ENCODE measurements at places on chromosomes 5 and 9.

GRCh38 chr5:144313147-144313726 is 142.6 kb downstream of the KCTD16 start:
- H3K27ac ChIP-seq = no peak overlapping the region
- H3K4me3 ChIP-seq = no peak overlapping the region
- H3K36me3 ChIP-seq = no peaks in the 10 kb centered on the region

DNA sequence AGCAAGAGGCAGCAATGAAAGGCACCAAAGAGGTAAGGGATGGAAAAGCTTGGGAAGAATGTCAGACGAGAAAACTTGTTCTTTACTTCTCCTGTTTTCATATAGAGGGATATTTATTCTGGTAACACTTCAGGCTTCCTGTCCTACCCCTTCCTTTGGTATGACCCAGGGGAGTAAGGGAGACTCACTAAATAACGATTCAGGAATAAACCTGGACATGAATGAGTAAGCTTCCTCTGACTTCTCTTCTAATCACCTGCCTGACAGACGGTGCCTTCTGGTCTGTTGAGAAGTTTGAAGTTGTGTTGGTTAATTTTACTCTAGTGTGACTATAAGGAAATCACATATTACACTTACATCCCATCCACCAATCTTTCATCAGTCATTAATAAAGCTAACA is 461.2 kb downstream of the CDH12 start:
- no peak overlapping the region for H3K4me3 ChIP-seq
- no peak overlapping the region for H3K27ac ChIP-seq
- no peaks in the 10 kb centered on the region for H3K4me1 ChIP-seq

- DNase-seq = no peak
- no peaks in the 10 kb centered on the region for H3K36me3 ChIP-seq
- H3K4me1 ChIP-seq = no peaks in the 10 kb centered on the region
Observed at GRCh38 chr5:28864006-28864405, 1825.6 kb upstream of the CDH9 start.

DNA sequence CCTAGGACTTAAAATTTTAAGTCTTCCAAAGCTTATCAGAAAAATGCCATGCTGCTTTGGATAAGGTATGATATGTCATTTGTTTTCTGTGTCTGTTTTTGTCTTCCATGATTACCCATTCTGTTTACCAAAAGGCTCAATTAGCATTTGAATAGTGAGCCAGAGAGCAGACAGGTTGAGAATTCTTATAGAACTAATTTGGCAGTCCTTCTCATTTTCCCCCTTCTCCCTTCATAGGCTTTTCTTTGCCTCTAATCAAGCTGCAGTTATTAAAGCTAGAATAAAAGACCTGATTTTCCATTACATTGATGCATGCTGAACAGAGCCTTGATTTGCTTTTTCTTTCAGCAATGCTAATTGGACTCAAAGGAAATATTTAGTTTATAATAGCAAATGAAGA is 993.0 kb downstream of the MAT2B start:
- H3K4me3 ChIP-seq = no peak overlapping the region
- H3K27me3 ChIP-seq = no peaks in the 10 kb centered on the region
- no peaks in the 10 kb centered on the region for H3K36me3 ChIP-seq

DNA sequence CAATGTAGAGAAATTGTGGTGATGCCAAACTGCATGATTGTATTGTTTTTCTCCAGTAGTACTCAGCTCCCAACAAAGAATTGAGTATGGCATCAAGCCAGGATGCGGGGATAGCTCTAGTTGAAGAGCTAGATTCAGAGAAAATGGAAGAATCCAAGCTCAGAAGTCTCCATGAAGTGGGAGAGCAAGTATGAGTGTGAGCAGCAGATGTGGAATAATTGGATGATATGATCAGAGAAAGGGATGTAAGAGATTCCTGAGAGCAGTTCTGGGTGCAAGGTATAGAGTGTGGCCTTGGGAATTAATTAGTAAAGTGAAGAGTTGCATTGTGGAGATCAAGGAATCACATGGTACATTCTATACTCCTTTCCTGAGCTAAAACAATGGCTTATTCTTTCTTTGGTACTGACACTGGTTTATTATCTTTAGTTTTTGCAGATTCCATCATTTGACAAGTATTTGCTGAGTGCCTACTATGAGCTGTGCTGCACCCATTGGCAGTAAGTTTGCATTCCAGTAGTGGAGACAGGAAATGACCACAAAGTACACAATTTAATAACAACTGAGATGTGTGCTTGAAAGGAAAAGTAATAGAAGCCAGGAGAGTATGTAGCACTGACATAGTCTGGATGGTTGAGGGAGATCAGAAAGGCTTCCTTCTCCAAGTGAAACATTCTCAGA is 177.1 kb downstream of the CPLANE1 start:
- no peaks in the 10 kb centered on the region for H3K27me3 ChIP-seq
- no peaks in the 10 kb centered on the region for H3K36me3 ChIP-seq
- no peak overlapping the region for H3K4me3 ChIP-seq
